Stimulated activated CD8-positive, alpha-beta memory T cell treated with anti-CD3 and anti-CD28 coated beads, Interleukin-15, amount 100 ng/mL, for 24 hours (primary cell): ENCODE measurements at places on chromosomes 12 and 14.

DNA sequence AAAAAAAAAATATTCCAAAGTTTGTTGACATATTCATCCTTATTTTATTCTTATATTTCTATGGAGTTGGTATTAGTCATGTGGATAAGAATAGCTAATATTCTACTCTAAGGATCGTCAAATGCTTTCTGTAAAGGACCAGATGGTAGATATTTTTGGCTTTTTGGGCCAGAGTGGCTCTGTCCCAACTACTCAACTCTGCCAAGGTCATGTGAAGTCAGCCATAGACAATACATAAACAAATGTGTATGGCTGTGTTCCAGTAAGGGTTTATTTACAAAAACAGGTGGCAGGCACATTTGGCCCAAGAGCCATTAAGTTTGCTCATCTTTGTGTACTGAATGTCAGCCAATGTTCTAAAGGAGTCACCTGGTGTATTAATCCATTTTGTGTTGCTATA lies 131.8 kb downstream of the TBX5 start:
- DNase-seq: no peak

- DNase-seq: no peak
Measured at GRCh38 chr12:27272373-27273028, 28.4 kb downstream of the STK38L start.

GRCh38 chr12:1256285-1256684 lies 265.3 kb downstream of the ERC1 start:
- no peak for DNase-seq

DNA sequence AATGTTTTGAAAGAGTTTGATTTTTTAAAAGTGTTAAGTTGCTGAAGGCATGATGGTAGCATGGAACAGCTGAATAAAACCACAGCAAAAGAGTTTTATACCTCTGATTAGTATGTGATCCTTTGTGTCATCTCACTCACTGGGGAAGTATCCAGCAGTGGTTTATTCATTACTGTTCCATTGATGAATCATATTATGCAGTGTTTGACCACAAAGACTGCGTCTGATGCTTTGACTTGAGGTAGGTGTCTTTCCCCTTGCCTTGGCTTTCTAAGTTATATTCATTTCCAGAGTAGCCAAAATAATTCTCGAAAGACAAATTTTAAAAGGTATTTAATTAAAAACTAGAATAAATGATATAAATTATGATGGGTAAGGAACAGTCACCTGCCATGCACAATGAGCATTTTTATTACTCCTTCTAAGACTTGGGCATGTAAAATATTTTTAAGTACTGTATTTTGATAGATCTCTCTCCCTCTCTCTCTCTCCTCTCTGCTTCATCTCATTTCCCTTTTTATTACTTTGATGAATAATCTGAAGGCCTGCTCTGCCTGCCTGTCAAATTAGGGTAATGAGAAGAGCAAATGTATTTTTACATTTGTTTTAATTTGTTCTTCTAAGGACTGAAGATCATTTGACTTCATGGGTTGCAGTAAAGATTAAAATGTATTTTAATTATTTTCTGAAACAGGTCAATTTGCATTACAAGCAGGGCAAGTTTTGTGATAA lies 164.9 kb downstream of the NAV3 start:
- no peak for DNase-seq

DNA sequence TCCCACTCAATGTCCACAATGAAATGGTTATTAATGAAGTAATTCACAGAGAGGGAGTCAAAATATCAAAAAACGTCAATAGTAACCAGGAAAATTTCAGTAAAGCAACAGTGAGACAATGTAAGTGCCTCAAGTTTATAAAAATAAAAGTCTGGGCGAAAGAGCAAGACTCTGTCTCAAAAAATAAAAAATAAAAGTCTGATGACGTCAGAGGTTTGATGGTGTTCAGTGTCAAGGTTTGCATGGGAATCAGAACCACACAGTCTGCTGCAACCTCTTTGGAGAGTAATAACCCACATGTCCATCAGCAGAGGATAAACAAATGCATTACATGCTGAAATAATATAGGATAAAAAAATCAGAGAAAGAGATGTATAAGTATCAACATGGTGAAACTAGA lies 152.4 kb downstream of the ASCL1 start:
- no peak for DNase-seq

DNA sequence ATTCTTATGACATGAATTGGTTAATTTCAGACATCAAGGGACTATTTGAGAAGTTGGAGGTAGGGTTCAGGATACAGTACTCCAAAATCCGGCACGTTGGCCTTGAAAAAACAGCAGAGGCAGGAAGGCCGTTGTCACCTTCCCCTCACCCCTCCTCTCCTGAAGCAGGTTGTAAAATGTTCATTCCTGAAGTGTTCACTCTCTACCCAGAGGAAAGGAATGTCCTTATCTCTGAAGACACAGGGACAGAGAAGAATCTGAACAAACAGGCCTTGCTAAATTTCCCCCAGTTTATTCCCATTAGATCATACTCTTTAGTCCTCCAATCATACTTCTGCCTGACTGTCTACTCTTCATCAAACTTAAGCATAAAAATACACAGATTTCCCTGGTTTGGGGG lies 313.6 kb downstream of the ZFP36L1 start:
- DNase-seq: no peak
